ENCODE measurements at places on chromosomes 5 and 9.

- DNase-seq: no peak
These were observed 214.2 kb downstream of the FSTL4 start for GRCh38 chr5:133397990-133398645.

DNA sequence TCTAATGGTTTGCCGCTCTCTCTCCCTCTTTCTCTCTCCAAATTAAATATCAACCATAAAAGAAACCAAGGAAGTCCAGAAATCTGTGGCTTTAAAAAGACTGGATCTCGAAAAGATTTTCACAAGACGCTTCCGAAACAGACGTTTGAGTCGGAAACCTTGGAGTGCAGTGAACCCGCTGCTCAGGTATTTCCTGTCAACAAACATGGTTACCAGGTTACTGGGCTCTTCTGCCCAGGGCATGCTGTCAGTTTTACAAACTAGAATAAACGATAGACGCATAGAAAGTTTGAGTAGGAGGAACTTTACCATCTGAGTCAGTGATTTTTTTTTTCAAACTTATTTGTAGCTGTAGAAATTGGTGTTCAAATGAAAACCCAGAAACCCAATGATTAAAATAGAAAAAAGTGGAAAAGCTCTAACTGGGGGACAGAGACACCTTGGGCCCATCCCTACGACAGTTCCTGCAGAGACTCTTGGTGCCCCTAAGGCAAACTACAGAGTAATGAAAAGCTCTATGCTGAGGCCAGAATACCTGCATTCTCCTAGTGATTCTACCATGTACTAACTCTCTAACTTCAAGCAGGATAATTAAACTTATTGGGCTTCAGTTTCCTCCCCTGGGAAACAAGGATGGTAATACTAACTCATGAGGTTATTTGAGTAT lies 90.0 kb downstream of the DOCK8 start:
- DNase-seq: no peak

DNA sequence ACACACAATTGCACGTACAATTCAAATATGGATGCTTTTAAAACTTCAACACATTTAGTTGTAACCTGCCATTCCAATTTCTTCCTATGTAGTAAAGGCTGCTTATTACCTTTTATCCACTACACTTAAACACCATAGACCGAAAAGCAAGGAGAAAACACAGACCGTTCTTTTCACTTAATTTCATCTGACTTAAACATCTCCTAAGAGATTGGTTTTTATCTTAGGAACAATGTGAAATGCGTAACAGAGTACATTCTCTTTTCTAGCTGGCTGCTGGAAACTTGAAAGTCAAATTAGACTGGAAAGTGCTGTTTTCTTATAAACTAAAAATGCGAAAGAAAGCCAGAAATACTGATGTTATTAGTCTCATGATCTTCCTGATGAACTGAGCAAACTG lies 241.8 kb downstream of the MLLT3 start:
- DNase-seq: no peak

DNA sequence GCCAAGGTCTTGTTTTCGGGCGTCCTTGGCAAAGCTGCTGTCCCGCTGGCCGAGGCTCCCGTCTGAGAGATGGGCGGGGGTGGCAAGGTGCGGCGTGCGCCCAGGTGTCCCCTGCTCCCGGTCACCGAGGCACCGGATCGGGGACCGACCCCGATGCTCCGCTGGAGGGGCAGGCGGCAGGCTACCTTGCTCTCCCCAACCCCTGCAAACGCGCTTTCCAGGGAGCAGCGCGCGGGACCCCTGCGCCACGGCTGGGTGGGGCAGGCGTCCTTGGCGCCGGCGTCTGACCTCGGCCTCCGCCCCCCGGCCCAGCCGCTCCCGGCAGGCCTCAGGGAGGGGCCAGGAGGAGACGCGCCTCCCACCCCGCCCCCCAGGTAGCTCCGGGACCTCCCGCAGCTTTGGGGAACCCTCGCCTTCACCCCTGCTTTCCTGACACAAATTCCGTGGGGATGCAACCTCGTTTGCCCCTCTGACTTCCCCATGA lies 551 bp downstream of the N4BP3 start:
- DNase-seq: no peak

- DNase-seq: no peak
These were observed 63.8 kb upstream of the RARS1 start for GRCh38 chr5:168422431-168422830.

GRCh38 chr9:94761481-94761880 lies 35.0 kb downstream of the AOPEP start:
- DNase-seq: no peak

DNA sequence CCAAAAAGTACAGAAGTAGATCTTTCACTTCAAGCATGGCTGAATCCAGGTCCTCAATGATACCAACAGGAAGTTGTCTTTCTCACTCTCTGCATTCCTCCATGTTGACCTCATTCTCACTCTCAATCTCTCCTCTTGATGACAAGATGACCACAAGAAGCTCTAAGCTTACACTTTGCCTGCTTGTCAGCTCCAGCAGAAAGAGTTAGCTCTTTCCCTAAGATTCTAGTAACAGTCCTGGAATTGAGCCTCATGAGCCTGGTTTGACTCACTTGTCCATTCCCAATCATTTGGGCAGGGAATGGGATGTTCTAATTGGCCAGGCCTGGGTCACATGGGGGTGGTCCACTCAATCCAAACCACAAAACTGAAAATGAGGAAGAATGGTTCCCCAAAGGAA lies 3.3 kb upstream of the CLTA start:
- no peak for DNase-seq

Measured in stimulated activated CD8-positive, alpha-beta memory T cell treated with anti-CD3 and anti-CD28 coated beads, Interleukin-15, amount 100 ng/mL, for 4 hours (primary cell).